Substantia nigra (tissue), 51 donors: ENCODE measurements at places on chromosomes 7 and 10.

DNA sequence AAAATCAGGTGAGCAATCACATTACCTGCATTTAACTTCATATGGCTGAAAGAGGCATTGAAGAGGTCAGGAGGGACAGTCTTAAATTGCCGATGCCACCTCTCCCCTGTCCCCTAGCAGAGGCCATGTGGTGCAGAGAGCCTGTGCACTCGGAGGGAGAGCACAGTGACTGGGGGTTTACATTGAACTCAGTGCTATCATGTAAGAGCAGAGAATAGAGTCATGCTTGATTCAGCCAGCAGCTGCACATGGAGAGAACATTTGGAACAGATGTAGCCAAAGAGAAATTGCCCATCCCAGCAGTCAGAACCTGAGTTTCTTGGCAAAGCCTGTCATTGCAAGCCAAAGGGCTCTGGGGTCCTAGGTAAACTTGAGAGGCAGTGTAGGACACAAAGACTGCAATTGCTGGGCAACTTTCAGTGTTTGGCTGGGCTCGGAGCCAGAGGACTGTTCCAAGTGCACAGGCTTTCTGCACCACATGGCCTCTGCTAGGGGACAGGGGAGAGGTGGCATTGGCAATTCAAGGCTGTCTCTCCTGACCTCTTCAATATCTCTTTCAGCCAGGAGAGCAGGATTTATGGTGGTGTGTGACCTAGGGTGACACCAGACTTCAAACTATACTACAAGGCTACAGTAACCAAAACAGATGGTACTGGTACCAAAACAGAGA lies 267.1 kb downstream of the REEP3 start:
- DNase-seq: no peak

- no peak for DNase-seq
Measured at GRCh38 chr10:87585565-87586514, 73.8 kb upstream of the PAPSS2 start.

- DNase-seq: no peak
Measured at GRCh38 chr10:131243076-131243475, 68.4 kb downstream of the TCERG1L start.

DNA sequence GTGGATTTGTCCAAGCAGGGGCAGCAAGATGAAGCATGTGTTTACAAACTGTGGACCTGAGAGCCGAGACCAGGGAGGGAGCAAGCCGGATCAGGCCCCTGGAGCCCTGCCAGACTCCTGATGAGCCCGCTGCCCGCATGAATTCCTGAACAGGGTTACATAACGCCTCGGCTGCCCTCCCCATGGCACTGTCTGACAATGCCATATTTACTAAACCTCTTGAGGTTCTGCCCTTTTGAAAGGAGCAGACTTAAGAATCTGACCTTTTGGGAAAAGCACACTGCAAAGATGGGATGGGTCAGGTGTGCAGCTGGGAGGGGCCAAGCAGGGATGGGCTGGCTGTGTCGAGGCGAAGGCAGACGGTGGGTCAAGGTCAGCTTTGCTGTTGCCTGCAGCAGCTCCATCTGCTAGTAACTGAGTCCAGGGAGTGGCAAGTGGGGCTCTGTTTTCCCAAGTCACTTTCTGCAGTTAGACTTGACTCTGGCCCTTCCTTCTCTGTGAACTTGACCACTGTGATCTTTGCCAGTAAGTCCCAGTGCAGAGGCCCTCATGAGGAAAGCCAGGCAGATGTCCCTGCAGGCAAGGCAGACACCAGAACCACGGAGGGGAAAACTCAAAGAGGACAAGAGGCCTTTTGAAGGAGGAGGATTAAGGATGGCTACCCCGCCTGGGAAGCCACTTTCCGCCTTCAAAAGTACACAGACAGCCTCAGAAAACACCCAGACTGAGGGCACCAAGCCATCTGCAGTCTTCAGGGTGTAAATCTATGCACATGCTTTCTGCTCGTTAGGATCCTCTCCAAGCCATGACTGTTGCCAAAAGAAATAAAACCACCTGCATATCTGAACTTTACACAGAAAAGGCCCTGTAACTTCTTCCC lies 175.8 kb downstream of the TNS3 start:
- no peak for DNase-seq

GRCh38 chr7:92547579-92547978 lies 19.0 kb downstream of the RBM48 start:
- DNase-seq: peak; percentile 24

DNA sequence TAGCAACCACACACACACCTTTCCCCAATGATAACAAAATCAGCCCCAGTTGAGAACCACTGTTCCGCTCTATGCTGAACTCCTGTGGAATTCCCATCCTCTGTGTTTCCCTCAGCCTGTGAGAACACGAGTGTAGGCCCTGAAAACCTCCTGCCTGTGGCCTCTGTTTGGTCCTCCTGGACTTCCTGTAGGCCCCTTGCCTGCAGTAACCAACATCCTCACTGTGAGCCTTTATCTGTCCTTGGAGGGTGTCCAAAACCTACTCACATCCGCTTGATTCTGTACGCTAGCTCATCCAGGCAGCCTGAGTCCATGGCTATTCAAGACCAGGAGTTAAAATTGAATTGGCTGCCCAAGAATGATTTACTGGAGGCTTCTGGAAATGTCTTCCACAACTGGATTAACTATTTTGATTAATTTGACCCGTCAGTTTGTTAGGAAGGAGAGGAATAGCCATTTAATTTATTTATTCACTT lies 149.8 kb downstream of the AKR1D1 start:
- peak; percentile 1 for DNase-seq

GRCh38 chr10:3263747-3264146 lies 91.2 kb upstream of the PITRM1 start:
- DNase-seq: no peak

DNA sequence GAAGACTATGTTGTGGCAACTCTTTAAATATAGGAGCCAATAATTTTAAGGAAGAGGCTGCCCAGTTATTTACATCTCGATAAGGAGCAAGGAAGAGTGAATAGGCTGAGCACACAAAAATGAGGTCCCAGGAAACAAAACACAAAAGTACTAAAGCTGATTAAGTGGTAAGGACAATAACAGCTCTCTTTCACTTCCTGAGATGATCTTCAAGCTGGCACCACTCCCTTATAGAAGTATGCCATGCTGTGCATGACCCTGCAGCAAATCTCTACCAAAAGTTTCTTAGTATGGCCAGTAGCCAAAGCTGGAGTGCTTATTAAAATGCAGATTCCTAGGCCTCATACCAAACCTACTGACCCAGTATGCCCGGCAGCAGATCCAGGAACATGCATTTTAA lies 39.7 kb downstream of the CADPS2 start:
- DNase-seq: no peak

DNA sequence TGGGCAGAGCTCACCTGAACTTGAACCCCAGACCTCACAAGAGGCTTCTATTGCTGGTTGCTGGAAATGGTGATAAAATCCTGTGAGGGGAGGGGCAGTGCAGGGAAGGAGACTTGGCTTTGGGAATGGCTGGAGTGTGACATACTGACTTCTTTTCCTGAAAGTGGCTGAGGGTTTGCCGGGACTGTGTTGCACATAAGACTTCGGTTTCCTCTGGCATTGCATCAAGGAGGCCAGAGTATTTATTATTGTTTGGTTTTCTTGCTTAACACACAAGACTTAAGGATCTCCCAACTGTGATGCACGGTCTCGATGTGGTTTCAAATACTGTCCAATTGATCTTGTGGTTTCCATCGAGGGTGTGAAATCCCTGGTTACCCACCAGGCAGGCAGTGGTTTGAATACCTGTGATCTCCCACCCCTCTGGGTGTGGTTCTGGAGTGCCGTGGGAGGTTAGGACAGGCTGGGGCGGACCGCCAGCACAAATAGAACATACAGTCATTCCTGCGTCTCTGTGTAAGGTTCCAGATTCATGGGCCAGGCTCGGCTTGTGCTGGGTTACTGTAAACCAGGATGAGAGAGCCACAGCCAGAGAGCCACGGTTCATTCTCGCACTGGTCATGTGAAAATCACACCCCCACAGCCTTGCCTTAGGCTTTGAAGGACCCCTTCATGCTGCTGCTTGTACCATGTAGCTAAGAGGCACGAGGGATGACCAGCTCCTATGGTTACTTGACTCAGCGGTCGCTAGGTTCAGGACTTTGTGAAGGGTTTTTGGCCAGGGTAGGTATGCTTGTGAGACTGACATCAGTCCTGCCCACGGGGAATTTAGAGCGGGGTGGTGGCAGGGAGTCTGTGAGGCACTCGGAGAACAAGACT lies 39.2 kb downstream of the WBP1L start:
- DNase-seq: no peak
